ENCODE measurements at places on chromosomes 7 and 10. TPM values are rescaled to one million over a fixed set of nuclear protein-coding genes. Genes with fewer than 3 reads are reported as not detected.

LRRTM3 gene
- not detected for total RNA-seq

RBP3 gene
- total RNA-seq: not detected

TBC1D12 gene
- 15.1 TPM for total RNA-seq

CYP2C9 gene
- under 0.01 TPM for total RNA-seq

GRCh38 chr10:24722676-24723385, 856 bp downstream of the ARHGAP21 start:
- peak; percentile 57 for DNase-seq

GRCh38 chr10:48572414-48572813, 32.5 kb downstream of the ARHGAP22 start:
- DNase-seq: no peak
